ENCODE measurements at places on chromosomes 11 and 22.

- no peak for DNase-seq
Measured at GRCh38 chr11:74677131-74677530, 54.1 kb downstream of the CHRDL2 start.

GRCh38 chr11:132444911-132445310 is 1074.5 kb downstream of the NTM start:
- DNase-seq = no peak

DNA sequence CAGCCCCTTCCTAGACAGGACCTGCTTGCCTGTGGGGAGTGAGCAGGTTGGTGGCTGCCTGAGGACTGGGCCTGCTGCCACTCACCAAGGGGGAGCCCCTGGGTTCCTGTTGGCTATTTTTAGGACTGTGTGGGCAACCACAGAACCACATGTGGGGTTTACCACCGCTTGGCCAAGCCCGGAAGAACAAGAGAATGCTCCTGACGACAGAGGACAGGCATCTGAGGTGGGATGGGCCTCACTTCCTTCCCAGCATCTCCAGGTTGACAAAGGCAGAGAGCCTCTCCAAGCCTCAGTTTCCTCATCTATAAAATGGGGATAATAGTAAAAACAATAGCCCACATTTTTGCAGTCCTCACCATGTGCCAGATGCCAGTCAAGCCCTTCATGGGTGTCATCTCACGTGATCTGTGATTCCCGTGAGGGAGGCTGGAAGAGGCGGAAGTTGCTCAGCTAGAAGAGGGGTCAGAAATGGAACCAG is 43.6 kb downstream of the LRRC32 start:
- DNase-seq = no peak

DNA sequence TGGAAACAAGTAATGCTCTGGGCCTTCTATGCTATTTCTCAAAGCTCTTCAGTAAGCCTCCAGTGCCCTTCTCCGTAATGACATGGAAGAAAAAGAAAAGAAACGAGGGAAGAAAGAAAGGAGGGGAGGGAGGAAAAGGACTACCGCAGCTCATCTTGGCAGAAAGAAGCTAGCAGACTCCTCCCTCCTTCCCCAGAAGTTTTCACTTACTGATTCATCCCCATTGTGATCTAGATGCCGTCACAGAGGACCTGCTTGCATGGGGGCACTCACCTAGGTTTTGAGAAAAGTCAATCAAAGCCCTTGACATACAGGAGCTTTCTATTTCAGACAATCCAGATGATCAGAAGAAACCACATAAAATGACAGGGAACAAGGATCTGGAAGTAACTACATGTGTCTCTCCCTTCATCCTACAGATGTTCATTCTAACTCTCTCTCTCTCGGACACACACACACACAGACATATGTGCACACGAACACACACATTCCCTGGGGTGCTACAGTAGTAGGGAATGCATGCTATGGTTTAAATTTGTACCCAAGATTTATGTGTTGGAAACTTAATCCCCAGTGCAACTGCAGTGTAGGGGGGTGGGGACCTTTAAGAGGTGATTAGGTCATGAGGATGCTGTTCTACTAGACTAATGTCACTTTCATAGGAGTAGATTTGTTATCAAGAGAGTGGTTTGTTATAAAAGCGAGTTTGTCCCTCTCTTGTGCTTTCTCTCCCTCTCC is 37.6 kb upstream of the RCN1 start:
- DNase-seq = no peak

DNA sequence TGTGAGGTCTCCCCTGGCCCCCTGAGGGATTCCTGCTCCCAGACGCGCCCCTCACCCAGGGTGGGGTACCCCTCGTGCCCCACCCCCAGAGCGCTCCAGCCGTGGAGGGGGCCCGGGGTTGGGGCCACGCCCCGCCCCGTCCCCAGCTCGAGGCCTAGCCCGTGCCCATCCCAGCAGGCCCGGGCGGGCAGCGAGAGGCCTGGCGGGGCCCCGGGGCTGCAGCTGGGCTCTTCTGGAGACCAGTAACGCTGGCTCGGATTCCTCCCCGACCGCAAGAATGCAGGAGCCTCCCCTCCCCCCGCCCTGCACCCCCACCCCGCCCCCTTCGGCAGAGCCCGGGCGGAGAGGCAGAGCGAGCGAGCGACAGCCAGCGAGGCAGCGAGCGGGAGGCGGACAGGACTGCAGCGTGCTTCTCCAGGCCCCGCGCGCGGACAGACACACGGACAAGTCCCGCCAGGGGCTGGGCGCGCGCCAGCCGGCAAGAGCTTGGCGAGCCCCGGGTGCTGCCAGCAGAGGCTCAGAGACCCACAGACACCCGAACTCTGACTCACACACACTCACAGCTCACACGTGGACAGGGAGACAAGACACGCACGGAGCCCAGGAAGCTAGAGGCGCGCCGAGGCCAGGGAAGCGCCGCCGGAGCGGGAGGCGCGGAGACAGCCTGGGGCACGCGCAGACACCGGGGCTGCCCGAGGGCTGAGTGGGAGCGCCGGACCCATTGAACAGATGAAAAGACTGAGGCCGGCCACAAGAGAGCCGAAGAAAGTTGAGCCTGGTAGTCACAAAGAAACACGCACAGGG is 15.2 kb downstream of the BCL9L start:
- peak; percentile 75 for DNase-seq

GRCh38 chr11:67113231-67113721 is 5.8 kb upstream of the KDM2A start:
- no peak for DNase-seq

- peak; percentile 55 for DNase-seq
Measured at GRCh38 chr11:35524780-35525179, 636 bp downstream of the PAMR1 start.

- DNase-seq = peak; percentile 77
Measured at GRCh38 chr22:46071451-46072109, 78.7 kb upstream of the PPARA start.

- DNase-seq = no peak
Measured at GRCh38 chr22:38449776-38450175, 5.2 kb downstream of the KCNJ4 start.

DNA sequence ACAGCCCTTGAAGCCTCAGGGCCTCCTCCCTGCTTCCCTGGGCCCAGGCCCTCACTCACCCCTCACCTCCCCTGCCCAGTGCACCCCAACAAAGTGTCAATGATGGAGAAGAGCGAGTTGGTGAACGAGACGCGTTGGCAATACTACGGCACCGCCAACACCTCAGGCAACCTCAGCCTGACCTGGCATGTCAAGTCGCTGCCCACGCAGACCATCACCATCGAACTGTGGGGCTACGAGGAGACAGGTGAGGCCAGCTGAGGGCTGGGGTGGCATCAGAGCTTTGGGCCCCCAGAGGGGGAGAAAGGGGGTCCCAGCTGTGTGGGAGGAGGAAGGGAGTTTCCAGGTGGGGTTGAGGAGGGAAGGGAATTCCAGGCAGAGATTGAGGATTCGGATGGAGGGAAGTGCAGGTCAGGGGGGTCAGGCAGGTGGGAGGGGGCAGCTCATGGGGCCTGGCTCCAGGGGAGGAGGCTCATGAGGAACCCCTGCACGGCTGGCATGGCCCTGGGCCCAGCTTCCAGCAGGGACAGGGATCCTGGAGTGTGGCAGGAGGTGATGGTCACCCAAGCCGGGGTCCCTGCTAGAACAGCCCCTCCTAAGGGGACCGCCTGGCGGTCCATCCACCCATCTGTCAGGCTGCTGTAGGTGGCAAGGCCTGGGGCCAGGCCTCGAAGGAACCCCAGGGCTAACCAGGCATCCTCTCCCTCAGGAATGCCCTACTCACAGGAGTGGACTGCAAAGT is 2.9 kb downstream of the SUSD2 start:
- DNase-seq = no peak

- no peak for DNase-seq
Measured at GRCh38 chr11:131914361-131914774, 544.0 kb downstream of the NTM start.

DNA sequence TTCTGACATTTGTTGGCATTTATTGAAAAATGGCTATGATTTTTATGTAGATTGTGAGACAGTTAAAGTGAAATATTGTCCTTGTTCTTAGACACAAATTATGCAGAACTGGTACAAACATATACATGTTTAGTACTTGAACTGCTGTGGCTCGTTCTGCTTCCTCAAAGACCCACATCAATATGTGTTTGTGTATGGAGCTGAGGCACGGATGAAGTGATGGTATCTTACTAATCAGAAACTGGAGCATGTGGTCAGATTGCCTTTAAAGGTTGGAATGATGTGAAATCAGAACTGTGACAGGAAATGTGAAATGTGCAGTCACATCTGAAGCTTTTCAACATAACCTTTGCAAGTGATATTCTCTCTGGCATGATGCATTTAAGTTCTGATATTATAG is 130.4 kb downstream of the NAV2 start:
- DNase-seq = no peak

DNA sequence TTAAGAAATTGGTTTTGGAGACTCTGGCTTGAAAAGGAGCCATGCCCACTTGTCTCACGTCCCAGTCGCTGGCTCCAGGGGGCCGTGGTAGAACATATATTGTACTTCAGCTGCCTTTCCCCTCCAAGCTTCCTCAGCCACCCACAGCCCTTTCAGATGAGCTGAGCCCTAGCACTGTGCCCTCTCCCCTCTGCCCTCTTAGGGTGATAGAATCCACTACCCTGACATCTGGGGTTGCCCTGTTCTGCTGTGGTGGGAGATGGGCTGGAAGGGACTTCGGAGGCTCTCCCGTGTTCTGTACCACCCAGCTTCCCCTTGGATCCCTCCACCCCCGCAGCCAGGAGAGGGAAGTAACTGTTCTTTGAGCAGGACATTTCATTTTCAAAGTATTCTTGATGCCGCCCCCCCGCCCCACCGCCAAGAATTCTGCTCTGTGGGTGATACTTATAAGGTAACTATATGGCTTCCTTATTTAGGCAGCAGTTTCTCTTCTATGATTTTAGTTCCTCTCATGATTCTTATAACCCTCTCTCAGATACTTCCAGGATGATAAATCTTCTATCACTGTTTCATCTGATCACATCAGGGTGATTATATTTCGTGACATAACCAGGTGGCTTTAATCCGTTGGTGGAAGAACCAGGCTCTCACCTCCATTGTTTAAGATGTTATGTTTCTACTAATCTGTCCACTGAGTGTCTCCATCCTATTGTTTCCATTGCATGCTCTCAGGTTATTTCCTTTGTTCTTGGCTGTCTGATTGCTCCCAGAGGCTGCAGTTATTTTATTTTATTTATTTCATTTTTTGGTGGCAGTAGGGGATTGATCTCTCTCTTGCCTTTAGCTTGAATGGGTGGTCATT is 24.1 kb downstream of the ZBTB16 start:
- no peak for DNase-seq
